ENCODE measurements at places on chromosomes 1 and 21. TPM values are rescaled to one million over a fixed set of nuclear protein-coding genes. Genes with fewer than 3 reads are reported as not detected.

The PPP1R15B gene
- total RNA-seq: 38.8 TPM

DNA sequence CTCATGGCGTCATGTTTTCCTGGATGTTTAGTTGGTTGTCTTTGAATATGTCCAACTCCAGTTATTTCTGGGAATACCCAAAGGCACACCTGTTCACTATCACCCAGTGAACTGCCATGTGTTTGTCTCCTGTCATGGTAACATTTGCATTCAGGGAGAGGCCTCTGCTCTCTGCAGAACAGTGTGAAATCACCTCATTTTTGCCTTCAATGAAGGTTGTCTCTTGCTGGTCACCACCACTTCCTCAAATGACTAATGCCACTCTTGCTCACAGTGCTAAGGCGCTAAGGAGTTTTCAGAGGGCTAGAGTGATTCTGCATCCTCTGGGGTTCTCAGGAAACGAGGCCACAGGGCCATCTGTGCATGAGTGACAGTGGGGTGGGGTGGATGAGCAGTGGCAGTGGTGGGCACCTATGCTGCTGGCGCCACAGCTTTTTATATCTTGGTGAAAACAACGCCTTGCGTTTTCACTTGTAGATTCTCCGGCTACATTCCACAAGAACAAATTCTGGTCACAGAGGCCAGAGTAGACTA is 60.0 kb upstream of the ATP5PO start:
- DNase-seq: no peak

DNA sequence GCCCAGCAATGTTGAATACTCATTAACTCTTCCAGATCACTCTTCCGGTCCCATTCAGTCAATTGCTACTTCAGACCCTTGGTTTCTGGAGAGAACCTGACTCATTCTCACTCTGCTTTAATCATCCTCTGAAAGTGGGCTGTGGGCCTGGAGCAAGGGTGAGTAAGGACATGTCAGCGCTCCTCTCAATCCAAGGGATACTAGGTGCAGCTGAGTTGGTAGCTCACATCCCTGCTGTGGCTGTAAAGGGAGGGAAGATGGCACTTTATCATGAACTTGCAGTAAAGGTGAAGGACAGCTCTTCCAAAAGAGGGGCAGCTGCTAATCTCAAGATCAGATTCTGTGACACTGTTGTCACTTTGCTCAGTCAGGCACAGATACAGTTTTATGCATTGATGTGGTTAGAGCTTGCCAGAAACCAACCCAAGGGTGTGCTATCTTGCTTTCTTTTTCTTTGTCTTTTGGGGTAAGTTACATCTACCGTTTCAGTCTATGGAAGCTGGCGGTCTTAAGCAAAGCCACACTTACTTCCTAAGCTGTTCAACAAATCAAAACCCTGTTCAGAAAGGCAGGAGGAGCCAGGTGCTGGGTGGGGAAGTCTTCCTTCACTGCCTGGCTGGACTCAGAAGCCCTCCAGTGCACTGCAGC is 26.5 kb upstream of the NTPCR start:
- DNase-seq: no peak

GRCh38 chr1:5733596-5733995 is 258.6 kb downstream of the NPHP4 start:
- no peak for DNase-seq

DNA sequence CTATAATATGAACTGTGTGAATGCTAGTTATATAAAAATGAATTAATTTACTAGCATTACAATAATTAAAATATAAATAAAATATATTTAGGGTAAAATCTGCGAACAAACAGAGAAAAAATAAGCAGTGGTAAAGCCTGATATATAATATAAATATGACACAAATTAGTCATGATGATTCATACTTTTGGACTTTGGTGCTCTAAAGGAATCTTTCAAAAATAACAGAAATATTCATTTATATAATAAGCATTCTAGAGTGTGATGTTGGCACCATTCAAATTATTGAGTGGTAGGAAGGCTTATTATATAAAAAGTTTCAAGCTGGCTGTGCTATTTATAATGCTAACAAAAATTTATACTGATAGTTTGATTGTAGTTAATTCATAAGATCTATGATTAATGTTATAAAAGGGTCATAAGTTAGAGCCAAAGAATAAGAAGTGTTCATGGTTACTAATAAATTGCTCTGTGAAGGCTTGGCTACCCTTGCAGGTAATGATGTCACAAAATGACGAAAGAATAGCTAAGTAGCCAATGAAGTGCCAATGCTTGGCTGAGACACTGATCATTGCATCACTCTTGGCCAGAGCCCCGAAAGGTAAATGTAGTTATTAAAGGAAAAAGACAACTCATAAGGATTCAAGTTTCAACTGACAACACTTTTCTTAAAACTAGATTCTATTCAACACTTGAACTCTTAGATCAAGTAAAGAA is 108.7 kb downstream of the USH2A start:
- DNase-seq: no peak

- DNase-seq: no peak
Observed at GRCh38 chr1:45325851-45326506, 716 bp upstream of the HPDL start.

DNA sequence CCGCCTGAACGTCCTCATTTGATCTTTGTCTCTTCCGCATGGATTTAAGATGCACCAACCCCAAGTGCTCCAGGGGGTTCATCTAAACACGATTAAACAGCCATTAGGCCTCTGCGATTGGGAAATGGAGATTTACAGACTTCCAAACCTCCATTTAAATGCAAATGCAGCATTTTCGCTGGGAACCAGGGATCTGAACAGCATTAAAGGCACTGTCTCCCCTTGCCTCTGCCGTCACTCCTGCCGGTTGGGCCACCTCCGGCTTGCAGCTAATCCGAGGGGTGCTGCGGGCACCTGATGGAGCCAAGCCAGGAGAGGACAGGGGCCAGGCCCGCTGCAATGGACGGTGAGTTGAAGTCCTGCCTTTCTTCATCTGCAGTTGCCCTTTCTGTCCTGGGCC is 70.3 kb upstream of the KLHDC7A start:
- no peak for DNase-seq

GRCh38 chr1:218931324-218931723 is 242.4 kb upstream of the LYPLAL1 start:
- DNase-seq: no peak
